NCI-H2107 (cell line): ENCODE measurements at places on chromosomes 13 and 19.

GRCh38 chr13:100075700-100076587 is 12.9 kb upstream of the PCCA start:
- no peak for DNase-seq

DNA sequence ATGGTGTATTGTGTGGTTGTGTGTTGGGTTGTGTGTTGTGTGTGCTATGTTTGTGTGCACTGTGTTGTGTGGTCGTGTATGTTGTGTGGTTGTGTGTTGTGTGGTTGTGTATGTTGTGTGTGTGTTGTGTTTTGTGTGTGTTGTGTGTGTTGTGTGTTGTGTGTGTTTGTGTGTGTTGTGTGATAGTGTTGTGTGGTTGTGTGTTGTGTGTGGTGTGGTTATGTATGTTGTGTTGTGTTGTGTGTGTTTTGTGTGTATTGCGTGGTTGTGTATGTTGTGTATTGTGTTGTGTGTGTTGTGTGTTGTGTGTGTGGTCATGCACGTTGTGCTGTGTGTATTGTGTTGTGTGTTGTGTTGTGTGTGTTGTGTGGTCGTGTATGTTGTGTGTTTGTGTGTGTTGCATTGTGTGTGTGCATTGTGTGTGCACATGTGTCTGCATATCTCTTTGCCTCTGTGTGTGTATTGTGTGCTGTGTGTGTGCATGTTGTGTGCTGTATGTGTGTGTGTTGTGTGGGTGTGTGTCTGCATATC is 2.9 kb downstream of the C3 start:
- DNase-seq: no peak

GRCh38 chr19:33450689-33451088 is 70.9 kb downstream of the PEPD start:
- no peak for DNase-seq

GRCh38 chr19:17246681-17247425 is 1.1 kb upstream of the NR2F6 start:
- no peak for DNase-seq
